ENCODE measurements at places on chromosomes 2 and 18. TPM values are rescaled to one million over a fixed set of nuclear protein-coding genes. Genes with fewer than 3 reads are reported as not detected.

POLE4 gene
- 45.2 TPM for polyA plus RNA-seq

DNA sequence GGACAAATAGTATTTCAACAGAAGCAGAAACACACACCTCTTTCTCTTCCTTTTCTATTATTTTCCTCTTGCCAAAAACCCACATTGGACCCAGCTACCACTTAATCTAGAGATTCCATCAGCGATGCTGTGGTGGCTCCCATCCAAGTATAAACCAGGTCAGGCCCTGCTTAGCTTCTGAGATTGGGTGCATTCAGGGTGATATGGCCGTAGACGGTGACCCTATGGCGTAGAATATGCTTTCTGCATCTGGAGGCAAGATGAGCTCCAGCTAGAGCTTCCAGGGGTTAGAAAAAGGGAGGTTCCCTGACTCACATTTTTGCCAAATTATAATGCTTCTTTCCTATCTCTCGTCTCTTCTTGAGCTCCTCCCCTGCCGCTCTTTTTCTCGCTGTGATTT is 66.5 kb downstream of the TNP1 start:
- DNase-seq, result no peak

DNA sequence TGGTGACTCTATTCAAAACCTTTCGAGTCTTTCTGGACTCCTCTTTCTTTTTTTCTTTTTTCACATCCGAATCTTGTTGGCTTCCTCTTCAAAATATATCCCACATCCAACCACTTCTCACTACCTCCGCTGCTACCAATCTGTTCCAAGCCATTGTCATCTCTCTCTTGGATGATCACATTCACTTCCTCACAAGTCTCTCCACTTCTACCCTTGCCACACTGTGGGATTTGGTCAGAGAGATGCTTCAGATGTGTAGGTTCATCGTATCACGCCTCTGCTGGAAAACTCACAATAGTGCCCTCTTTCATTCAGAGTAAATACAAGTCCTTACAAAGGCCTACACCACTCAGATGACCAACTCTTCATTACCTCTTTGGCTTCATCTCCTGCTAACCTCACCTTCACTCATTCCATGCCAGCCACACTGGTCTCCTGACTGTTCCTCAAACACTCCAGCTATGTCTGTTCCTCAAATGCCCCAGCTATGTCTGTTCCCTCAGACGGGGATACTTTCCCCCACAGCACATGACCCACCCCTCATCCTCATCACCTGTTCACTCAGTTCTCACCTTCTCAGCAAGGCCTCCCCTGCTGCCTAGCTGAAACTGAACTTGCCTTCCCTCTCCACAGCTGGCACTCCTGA is 67.2 kb upstream of the PELI1 start:
- DNase-seq, result no peak

NRP2 gene
- polyA plus RNA-seq, result 2.5 TPM

DNA sequence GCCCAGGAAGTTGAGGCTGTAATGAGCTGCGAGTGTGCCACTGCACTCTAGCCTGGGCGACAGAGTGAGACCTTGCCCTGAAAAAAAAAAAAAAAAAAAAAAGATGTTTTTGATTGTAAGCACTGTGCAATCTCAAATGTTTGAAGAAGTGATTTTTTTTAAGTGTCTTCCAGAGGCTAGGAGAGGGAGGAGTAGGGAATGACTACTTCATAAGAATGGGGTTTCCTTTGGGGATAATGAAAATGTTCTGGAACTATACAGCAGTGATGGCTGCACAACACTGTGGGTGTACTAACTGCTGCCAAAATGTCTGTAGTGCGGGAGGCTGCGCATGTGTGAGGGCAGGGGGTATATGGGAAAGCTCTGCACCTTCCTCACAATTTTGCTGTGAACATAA is 83.7 kb downstream of the MCFD2 start:
- DNase-seq, result no peak

ALLC gene
- 0.59 TPM for polyA plus RNA-seq

ARHGEF4 gene
- polyA plus RNA-seq, result 3.2 TPM

DNA sequence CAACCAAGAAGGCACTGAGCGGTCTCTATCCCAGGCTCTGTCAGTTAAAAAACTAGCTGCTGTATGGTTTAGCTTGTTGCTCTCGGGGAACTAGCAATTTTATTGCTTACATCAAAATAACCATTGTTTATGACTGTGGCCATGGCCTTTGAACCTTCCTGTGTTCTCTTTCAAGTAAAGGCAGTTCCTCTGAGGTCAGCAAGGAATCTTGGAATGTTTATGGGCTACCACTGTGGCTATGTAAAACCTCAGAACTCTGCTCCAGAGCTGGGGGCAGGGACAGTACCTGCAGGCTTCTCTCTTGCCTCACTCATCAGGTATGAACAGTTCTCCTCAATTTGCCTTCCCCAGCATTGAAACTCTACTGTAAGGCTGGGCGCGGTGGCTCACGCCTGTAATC is 416.0 kb upstream of the NETO1 start:
- no peak for DNase-seq

- no peak for DNase-seq
Observed at GRCh38 chr2:26172189-26172870, 558 bp upstream of the GAREM2 start.

GRCh38 chr18:54830260-54830659 is 2.0 kb downstream of the RAB27B start:
- DNase-seq, result no peak

DNA sequence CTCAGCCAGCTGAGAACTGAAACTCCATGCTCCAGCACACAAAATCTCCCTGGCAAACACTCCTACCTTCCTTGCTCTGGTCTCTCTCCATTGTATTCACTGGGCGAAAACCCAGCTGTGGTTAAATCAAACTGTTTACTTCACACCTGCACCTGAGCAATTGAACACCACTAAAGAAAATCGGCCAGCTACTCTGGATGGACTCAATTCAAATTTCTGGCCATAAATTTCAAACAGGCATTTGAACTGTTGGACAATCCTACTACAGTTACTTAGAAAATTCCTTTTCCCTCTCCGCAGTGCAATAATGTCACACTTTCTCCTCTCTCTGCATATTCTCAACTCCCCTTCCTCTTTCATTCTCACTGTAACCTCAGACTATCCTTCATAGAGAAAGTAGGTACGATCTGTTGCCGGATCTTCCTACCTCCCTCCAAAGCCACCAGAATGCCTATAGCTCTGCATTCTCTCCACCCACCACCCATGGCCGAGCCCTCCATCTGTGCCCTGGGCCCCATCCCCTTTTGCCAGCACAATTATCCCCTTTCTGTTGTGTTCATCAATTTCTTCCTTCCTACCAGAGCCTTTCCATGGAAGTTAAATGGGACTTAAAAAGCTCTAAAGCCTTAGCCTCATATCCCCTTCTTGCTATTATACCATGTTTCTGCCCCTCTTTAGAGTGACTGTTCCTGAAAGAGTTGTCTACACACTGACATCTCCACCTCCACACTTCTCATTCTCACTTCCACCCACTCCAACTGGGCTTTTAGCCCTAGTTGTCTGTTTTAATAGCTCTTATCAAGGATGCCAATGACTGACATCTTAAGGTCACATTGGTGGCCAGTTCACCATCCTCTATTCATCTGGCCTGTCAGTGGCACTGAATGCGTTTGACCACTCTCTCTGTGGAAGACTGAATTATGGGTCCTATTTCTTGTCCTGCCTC is 127.5 kb upstream of the SLC1A4 start:
- no peak for DNase-seq

DNA sequence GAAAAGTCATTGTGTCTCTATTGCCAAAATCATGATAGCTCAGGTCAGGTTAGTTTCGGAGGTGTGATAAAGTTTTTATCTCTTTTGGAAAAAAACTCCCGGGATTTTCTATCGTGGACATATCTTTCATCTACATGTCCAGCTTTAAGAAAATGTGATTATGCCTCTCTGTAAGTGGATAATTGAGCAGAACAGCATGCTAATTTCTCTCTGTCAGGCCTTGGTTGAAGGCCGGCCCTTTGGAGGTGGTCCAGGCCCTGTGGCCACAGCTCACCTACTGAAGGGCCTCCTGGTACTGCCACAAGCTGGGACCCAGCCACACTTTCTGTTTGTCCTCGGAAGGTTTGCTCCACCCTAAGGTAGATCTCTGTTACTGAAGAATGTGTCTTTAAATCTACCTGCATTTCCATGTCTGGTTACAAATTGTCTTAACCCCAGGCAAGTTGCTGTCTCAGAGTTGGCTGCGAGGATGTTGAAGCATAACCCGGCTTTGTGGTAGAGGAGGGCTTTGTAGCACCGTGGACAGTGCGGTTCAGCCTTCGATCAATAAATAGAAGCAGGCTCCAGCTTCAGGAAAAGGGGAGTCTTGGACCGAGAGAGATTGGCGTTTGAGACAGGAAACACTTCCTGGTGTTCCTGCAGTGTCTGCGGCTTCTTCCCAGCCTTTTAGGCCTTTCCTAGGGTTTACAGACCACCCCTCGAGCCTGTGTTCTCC is 25.5 kb downstream of the TCF7L1 start:
- no peak for DNase-seq

DNA sequence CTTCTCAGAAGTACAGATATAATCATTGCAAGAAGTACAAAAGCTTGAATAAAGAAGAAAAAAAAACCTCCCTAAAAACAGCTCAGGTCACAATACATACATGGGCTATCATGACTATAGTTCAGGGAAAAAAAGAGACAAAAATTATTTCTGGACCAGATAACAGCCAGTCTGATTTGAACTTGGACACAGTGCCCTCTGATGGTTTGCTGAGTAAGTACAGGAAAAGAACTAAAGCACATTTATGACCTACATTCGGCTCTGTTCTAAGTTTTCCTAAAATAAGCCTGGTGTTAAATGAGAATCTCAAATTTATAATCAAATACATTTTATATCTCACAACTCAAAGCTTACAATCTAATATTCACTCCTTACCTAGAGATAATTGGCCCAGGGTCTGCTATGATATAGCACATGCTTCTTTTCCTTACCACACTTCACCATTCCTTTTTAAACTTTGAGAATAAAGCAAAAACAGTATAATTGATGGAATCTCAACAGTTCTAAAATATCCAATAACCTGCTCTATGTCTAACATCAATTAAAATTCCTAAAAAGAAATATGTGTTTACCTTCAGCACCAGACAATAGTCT is 81.1 kb downstream of the RAPH1 start:
- peak; percentile 36 for DNase-seq

DNA sequence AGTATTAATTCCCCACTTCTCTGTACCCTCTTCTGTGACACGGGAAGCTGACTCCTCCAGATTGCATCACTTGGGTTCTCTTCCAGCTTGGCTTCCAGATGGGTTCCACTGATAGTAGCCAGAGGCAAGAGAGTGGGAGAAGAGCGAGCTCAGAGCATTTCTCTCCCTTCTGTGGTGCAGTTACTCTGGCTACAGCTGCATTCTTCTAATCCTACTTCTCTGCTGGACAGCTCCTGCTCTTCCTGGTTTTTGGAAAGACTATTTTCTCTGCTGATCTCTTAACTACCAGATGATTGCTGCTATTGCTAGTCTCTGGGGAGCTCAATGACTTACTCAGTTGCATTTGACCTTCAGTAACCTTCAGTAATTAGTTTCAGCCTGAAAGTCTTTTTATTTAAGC is 187.5 kb upstream of the MAP2 start:
- no peak for DNase-seq

CPO gene
- polyA plus RNA-seq, result 0.07 TPM

FN1 gene
- polyA plus RNA-seq, result 802 TPM

DNA sequence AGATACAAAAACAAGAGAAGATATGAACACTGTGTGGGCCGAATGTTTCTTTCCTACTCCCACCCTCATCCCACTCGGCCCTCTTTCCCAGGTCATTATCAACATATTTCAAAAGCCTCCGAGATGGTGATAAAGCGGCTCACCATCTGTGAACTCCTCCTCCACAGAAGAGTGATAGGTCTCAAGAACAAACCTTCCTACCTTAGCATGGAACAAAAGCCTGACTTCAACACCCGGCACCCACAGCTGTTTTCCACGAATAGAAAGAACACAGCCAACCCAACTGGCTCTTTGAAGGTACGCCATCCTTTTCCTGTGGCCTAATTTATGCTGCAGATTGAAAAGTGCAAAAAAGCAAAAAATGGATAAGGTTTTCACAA is 28.8 kb downstream of the BCL2 start:
- DNase-seq, result no peak

- DNase-seq, result no peak
Observed at GRCh38 chr2:226475650-226476049, 324.0 kb downstream of the IRS1 start.

GRCh38 chr2:225290757-225291400 is 108.6 kb upstream of the NYAP2 start:
- DNase-seq, result no peak

GRCh38 chr2:14234911-14235310 is 397.6 kb upstream of the LRATD1 start:
- no peak for DNase-seq

- no peak for DNase-seq
Observed at GRCh38 chr2:126241001-126241400, 415.0 kb upstream of the GYPC start.

GDF7 gene
- polyA plus RNA-seq, result 0.17 TPM
